ENCODE measurements at places on chromosomes 6 and 20.

- DNase-seq, result no peak
Measured at GRCh38 chr6:37259191-37259590, 1.2 kb upstream of the TMEM217 start.

- DNase-seq, result no peak
Measured at GRCh38 chr20:19571996-19572395, 186.1 kb upstream of the RIN2 start.

DNA sequence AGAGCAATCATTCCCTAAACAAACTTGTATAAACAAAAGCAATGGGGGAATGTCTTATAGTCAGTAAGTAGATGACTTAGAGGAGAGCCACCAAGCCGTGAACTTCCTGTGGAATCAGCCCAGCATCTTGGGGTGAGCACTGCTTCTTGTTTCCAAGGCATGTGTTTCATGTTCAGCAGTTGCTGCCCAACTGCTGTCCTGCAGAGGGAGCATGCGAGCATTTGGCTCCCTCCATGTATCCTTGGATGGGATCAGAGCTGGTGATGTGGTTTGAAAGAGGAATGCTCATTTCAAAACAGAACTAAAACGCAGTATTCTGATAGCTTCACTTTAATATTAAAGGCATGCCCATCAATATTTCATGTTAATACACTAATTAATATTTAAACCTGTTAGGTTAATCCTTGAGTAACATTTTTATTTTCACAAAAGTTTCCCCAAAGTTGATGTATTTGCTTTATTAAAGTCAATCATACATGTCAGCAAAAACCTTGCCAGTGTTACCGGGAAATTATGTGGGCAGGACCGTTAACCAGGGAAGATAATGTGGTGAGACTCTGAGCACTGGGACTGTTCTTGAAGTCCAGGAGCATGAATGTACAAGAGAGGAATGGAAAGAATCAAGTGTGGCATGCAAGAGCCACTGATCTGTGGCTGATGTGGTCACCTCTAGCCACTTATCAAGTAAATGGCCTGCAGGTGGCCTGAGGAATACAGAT is 172.1 kb upstream of the GGTLC1 start:
- peak; percentile 73 for DNase-seq

GRCh38 chr6:163728442-163729126 is 314.1 kb downstream of the QKI start:
- no peak for DNase-seq

DNA sequence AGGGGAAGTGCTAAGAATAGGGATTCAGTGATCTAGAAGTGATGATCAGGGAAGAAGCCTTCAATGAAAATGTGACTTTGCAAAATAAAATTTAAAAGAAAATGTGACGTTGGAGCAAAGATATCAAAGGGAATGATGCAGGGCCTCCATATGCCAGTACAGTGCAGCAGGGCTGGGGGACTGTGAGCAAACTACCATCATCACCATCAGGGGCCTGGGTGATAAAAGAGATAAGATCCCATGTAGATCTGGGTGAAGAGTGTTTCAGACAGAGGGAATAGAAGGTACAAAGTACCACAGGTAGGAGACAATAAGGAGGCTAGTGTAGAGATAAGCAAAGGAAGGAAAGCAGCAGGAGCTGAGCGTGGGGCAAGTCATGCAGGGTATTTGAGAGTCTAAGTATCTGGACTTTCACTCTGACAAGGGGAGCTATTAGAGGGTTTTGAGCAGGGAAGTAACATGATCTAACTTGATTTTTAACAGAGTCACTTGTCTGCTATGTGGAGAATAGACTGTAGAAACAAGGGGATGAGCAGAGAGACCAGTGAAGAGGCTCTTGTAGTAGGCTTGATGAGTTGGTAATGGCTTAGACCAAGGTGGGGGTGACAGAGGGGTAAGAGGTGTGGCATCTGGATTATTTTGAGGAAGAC is 295.6 kb downstream of the ZFAND3 start:
- no peak for DNase-seq

DNA sequence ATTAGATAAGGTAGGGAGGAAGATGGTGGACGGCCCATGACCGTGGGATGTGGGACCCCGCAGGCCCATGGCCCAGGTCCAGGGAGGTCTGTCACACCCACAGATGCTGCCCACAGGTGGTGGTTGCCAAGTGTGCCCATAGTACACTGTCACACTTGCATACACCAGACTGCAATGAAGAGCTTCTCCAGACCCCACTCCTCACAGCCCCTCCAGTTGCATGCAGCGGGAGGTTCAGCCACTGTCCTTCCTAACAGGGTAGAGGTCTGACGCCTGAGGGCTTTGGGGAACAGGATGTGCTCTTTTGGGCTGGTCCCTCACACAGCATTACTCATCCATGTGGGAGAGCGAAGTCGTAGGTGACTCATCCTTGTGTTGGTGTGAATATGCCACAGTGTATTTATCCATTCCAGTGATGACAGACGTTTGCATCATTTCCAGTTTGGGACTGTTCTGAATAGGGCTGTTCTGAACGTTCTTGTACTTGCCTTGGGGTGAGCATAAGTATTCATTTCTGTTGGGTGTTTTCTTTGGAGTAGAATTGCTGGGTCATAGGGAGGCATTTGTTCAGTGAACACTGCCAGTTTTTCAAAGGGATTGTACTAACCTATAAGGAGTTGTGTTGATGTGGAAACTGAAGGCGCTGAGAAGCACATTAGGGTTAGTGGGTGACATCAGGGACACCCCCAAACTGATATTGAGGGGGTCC is 10.1 kb upstream of the PYGB start:
- DNase-seq, result peak; percentile 98

GRCh38 chr20:59217794-59218280 is 54.2 kb downstream of the ZNF831 start:
- no peak for DNase-seq

GRCh38 chr6:113881478-113881980 is 24.4 kb downstream of the MARCKS start:
- no peak for DNase-seq

- no peak for DNase-seq
Measured at GRCh38 chr6:90502866-90503407, 83.9 kb downstream of the MAP3K7 start.

DNA sequence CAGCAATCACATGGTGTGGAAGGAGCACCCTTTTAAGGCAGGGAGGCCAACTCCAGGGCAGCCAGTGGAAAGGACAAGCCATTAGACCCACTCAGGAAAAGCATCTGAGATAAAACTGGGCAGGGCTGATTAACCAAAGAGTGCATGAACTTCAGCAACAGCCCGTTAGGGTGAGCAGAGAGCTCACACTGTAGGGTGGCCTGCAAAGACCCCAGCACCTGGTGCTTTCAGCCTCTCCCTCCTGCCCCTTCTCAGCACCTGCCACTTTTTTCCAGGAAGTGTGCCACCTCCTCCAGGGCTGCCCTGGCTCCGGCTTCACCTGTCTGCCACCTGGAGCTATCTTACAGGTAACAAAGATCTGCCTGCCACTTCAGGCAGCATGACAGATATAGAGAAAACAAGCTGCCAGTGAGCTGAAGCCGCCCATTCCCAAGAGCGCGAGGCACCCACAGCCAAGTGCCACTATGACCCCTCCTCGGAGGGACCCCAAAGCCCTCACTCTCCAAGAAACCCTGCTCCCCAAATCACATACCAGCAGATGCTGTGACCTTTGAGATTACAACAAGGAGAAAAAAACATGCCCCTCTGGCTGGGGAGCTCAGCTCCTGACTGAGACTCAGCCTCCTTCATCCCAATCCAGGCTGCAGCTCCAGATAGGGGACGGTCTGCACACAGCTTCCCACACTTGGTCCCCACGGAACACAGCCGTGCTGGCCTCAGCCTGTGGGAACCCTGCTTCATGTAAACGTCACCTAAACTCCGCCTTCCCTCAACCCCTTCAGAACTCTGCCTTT is 71.2 kb downstream of the ABHD12 start:
- DNase-seq, result no peak

All from cardiac fibroblast (primary cell).